ENCODE measurements at places on chromosomes 12 and 14. TPM values are rescaled to one million over a fixed set of nuclear protein-coding genes. Genes with fewer than 3 reads are reported as not detected.

GRCh38 chr12:95533985-95534384 is 17.3 kb downstream of the USP44 start:
- DNase-seq = no peak

GRCh38 chr12:52235001-52235764 is 2.1 kb downstream of the KRT7 start:
- no peak for DNase-seq

DNA sequence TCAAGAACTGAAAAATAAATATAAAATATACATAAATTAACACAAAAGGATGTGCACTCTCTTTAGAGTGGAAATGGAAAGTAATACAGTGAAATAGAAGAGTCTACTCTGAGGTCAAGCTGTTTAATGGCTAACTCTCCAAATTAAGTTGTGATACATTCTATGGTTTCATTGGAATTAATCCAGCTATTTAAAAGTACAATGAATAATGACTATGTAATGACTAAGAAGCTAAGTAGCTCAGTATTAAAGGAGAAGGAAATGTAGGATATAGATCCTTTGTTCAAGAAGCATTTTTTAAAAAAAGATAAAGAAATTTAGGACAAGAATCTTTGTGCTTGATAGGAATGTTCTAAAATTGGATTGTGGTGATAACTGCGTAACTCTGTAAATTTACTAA is 85.3 kb downstream of the LRP6 start:
- DNase-seq = no peak

Gene ZFP36L1
- polyA plus RNA-seq = 276 TPM

Gene TSPAN19
- 0.75 TPM for polyA plus RNA-seq

- no peak for DNase-seq
Observed at GRCh38 chr12:62382526-62382925, 84.1 kb upstream of the MON2 start.

DNA sequence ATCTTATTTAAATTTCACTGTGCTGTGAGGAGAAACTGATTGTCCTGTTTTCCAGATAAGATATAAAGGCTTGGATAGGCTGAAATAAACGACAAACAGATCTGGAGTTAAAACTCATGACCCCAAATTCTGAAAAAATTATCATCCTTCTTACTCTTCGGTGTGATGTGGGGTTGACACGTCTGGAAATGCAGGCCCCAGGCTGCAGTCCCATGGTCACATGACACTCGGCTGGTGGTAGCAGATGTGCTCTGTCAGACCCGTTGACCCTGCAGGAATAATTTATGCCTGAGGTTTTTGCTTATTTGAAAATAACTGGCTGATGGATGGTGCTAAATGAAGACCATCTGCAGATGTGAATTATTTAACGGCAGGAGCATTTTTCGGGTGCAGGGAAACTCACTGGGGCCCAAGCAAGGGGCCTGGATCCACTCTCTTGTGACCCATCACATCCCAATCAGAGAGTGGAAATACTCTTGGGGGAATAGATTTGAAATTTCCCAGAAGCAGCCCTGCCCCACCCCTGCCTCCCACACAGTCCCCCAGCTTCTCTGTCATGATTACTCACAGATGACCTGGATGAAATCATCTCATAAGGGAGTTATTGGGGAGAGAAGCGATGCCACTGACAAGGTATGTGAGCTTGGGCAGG is 47.7 kb upstream of the CMKLR1 start:
- no peak for DNase-seq

DNA sequence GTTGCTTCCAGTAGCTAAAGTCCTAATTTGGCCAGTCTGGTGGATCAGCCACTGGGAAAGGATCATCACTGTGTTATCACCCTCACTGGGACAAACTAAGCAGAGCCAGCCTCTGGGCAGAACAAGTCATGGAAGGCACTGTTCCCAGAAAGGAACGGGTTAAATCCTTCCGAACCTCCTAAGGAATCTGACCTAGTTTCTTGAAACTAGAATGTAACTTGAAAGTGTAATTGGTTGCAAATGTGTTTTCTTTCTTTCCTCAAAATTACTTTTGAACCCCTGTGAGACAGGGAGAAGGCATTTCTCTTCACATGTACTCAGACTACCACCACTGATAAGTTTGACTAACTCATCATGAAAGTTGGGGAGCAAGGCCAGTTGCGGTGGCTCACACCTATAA is 18.7 kb upstream of the KICS2 start:
- no peak for DNase-seq

DNA sequence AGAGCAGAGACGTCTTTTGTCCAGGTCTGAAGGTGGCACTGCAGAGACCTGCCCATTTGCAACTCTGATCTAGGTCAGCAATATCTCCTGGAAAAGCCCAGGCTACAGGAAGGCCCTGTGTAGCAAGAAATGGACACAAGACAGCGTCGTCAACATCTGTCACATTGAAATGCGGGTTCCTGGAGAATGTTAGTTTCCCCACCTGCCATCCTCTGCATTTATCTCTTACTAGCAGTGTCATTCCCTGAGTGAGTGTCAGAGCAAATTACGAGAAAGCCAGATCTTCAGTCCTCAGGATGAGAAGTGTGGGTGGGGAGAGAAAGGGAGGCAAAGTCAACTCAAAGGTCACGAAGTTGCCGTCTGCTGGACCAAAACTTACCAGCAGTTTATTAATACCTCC is 27.4 kb upstream of the FLVCR2 start:
- DNase-seq = no peak

GRCh38 chr14:69755296-69755695 is 11.6 kb upstream of the SRSF5 start:
- no peak for DNase-seq

Gene HCAR3
- 0.56 TPM for polyA plus RNA-seq

DNA sequence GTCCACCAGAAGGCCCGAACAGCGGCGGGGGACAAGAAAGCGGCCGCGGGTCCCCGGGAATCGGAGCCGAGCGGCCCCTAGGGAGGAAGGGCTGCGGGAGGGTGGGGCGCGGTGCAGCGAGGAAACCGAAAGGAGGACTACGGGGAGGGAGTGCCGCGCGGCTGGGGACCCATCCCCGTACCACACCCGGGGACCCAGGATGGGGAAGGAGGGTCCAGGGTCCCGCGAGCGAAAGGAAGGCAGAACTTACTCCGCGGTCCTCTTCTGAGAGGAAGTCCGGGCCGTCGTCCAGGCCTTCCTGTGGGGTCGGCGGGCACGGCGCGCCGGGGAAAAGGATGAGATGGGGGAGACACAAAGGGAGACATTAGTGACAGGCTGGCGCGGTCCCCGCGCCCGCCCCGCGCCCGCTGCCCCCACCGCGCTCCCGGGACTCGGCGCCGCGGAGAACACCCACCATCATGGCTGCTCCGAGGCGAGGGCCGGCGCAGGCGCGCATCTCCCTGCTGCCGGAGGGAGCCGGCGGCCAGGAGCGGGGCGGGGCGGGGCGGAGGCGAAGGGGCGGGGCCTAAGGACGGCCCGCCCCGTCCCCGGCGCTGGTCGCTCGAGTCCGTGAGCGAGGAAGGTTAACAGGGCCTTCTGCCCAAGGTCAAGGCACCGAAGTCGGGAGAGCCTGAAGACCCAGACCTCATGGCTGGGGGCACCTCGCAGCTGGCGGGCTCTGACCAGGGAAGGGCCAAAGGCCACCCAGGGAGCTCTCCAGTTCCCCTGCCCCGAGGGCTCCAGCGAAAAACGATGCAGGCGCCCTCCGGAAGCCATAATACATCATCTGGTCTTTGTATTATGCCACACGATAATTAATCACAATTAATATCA is at the start of gene SNX6:
Gene SNX6, minus strand, starts transcription at position 492 of the 873 bp plus-strand sequence. Its CDS starts 32 bp downstream, at position 460.
- DNase-seq = peak; percentile 63
